Cardiac fibroblast (primary cell): ENCODE measurements at places on chromosomes 13 and 19.

- DNase-seq: no peak
Measured at GRCh38 chr19:37987356-37988332, 80.6 kb downstream of the SIPA1L3 start.

DNA sequence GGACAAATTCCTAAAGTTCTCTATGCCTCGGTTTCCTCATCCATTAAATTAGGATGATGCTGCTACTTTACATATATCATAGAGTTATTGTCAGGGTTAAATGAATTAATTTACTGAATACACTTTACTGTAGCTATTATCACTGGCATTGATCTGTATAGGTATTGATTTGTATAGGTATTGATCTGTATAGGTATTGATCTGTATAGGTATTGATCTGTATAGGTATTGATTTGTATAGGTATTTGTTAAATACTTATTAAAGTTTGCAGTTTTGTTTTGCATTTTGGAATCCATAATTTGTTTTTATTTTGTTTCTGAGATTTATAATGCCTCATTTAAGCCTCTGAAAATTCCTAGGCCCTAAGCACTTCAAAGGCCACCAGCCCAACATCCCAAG lies 2.4 kb upstream of the PPP2R1A start:
- DNase-seq: no peak

DNA sequence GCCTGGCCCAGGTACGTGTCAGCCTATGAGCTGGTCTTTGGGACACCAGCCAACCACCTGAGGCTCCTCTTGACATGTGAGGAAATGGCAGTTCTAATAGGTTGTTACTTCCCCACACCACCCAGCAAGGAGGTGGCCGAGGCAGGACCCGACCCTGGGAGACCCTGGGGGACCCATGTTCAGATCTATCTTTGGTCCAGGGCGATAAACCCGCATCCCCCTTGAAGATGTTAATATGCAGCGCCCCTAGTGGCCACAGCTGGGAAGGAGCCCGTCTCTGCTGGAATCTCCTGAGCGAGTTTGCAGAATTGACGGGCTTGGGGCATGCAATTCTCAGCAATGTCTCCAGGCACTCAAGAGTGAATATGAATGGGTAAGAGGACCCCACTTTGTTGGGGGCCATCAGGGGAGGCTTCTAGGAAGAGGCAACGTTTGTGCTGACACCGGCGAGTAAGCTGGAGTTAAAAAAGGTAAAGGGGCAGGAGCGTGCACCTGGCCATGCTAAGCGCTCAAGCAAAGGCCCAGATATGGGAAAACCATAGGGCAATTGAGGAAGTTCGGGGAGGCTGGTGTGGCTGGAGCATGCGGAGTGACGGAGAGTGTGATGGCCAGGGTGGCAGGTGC lies 1.5 kb upstream of the MYO1F start:
- peak; percentile 74 for DNase-seq

DNA sequence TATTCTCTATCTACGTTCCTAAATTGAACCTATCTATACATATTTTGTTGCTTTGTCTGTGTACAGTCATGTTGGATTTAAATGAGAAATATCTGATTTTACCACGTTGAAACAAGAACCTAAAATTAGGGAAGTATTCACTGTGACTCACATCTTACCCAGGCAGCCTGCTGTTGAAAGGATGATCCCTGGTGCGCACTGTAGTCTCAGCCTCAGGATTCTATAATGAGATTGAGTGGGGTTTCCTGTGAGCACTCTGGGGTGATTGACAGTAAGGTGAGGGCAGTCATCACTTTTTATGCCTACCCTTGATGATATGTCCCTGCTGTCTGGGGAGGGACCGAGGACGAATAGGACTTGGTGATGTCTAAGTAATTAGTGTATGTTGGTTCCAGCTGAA lies 35.4 kb downstream of the PCCA start:
- no peak for DNase-seq

- DNase-seq: no peak
Measured at GRCh38 chr13:43877326-43877725, 2.2 kb downstream of the CCDC122 start.

DNA sequence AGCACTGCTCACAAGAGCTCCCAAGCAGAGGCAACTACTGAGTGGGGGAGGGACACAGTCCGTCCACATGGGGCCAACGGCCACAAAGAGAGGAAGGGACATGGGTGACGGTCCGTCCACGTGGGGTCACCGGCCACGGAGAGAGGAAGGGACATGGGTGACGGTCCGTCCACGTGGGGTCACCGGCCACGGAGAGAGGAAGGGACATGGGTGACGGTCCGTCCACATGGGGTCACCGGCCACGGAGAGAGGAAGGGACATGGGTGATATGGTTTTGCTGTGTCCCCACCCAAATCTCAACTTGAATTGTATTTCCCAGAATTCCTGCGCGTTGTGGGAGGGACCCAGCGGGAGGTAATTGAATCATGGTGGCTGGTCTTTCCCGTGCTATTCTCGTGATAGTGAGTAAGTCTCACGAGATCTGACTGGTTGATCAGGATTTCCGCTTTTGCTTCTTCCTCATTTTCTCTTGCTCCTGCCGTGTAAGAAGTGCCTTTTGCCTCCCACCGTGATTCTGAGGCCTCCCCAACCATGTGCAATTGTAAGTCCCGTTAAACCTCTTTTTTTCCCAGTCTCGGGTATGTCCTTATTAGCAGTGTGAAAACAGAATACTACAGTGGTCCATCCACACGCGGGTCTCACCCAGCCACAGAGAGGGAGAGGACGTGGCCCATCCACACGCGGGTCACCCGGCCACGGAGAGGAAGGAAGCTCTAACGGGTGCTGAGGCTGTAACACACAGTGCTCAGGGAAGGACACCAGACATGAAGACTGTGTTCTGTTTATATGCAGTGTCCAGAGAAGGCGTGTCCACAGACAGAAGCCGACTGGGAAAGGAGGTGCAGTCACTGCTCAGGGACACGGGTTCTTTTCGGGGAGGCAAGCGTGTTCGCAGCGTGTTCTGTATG lies 48.5 kb downstream of the GAS6 start:
- DNase-seq: no peak

GRCh38 chr13:96860882-96861281 lies 133.4 kb downstream of the OXGR1 start:
- no peak for DNase-seq

GRCh38 chr19:13006431-13007281 lies 11.4 kb downstream of the NFIX start:
- DNase-seq: no peak

DNA sequence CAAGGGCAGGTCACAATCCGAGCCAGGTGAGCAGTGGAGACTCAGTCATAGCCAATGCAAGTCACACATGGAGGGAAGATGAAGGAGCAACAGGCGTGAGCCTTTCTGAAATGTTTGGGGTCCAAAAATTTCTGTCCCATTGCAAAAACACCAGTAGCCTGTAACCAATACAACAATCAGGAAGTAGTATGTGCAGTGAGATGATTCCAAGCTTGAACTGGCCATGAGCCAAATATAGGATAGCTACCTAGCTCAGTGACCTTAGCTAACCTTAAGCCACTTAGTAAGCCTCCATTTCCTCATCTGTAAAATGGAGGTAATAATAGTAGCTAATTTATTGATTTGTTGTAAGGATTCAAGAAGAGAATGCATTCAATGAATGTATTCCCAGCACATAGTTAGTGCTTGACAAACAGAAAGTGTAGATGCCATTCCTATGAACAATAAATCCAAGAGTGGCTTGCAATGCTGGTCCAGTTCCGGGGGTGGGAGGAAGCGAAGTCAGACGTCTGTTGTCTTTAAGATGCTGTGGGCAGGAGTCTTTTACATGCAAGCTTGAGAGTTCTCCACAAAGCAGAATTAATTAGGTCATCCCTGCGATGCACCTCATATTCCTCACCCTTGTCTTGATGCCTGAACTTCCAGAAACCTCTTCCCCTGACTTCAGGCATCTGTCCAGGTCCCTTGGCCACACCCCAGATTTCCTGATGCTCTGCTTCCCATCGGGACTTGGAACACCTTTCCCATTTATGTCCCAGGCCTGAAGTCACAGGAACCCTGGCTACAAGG lies 195.7 kb upstream of the UBL3 start:
- DNase-seq: peak; percentile 73

DNA sequence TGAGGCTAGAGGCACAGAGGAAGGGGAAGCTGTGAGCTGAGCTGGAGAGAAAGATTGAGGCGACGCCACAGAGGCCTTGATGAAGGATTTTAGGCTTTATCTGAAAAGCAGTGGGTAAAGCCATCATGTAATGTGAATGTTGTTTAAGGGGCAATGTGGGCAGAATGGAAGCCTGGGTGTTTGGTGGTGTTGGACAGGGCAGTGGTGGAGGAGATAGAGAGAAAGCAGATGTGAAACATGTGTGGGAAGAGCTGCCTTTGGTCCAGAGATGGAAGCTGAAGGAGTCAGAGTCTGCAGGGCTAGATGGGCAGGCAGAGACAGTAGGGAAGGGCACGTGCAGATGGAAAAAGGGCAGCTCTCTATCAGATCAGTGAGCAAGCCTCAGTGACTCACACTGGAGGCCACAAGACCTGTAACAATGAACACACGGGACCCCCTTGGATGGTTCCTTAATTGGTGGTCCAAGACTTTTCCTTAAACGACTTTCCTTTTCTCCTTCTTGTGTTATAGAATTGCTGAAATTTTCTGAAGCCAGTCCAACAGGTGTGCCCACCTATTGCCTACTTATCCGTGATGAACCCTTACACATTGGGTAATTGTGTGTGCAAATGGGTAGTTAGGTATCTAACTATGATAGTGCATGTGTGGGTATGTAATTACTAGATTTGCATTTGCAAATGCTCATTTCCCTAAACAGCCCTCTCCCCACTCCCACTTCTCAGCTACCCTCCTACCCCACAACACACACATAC lies 21.7 kb downstream of the ZNF536 start:
- DNase-seq: no peak

- DNase-seq: no peak
Measured at GRCh38 chr13:112101360-112101930, 34.5 kb downstream of the SOX1 start.

- DNase-seq: no peak
Measured at GRCh38 chr13:37273836-37274235, 168.4 kb upstream of the CSNK1A1L start.

- DNase-seq: no peak
Measured at GRCh38 chr13:46211116-46211482, 629 bp upstream of the LRRC63 start.

- DNase-seq: no peak
Measured at GRCh38 chr19:10583036-10583776, 3.9 kb downstream of the AP1M2 start.

DNA sequence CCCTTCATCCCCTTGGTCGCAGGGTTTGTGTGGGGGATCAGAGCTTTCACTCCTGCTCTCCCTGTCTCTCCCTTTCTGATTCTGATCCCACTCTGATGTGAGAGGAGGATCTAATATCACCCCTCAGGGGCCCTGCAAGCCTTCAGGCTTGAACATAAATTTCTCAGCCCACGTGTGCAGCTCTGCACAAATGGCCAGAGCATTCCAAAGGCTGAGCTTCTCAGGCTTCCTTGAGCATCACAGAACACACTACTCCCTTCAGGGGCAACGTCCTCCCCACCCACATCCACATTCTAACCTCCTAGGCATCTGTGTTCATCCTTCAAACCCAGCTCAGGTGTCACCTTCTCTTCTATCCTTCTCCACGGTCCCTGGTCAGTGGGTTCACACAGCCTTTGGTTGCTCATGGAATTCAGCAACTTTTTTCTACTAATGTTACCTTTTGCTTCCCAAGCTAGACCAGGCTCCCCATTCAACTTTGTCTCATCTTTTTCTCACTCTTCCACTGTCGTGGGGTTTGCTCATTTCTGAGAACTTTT lies 24.4 kb upstream of the DOCK9 start:
- no peak for DNase-seq

DNA sequence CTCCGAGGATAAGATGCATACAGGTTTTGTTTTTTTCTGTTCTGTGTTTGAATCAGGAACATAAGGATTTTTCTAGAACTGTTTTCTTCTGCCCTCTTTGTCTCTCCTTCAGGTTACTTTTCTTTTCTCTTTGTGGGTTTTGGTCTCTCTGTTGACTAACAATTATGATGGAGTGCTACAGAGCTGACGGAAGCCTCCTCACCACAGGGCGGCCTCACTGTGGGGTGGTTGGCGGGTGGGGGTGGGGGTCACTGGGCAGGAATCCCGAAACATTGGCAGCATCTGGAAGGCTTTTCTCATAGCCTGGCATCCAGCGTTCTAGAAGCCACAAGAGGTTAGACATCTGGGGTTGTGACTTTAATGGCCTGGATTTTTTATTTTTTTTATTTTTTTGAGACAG lies 12.0 kb upstream of the MATK start:
- DNase-seq: no peak

- DNase-seq: no peak
Measured at GRCh38 chr19:49954933-49955332, 6.0 kb downstream of the SIGLEC11 start.

DNA sequence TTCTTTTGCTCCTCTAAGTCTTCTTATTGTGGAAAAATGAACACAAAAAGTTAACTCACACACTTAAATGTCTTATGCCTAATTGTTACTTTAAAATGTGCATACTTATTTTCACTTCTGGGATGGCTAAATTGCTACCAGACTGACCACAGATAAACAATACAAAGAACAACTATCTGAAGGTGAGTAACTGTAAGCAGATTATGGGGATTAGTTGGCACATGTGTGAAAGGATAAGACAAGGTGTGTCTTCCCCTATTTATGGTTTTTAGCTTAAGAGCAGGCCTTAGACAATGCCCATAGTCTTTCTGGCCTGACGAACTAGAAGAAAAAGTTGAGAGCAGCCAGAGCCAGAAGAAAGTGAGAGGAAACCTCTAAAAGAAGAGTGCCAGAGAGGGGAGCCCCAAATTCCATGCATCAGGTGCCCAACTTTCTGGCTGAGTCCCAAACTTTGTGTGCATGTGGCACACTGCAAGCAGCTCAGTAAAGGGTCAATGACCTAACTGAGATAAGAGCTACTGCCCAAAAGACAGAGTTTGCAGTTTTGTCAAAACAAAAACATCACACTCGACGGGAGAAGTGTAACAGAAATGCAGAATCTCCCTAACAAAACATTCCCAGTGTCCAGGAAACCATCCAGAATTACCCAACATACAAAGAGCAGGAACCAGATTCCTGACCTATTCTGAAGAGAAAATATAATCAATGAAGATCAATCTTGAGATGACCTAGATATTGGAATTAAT lies 375.4 kb downstream of the KCNRG start:
- no peak for DNase-seq

- DNase-seq: no peak
Measured at GRCh38 chr13:23561261-23561660, 9.0 kb upstream of the TNFRSF19 start.

- no peak for DNase-seq
Measured at GRCh38 chr13:48862572-48862971, 113.1 kb upstream of the FNDC3A start.
